ENCODE measurements at places on chromosomes 6 and 20.

DNA sequence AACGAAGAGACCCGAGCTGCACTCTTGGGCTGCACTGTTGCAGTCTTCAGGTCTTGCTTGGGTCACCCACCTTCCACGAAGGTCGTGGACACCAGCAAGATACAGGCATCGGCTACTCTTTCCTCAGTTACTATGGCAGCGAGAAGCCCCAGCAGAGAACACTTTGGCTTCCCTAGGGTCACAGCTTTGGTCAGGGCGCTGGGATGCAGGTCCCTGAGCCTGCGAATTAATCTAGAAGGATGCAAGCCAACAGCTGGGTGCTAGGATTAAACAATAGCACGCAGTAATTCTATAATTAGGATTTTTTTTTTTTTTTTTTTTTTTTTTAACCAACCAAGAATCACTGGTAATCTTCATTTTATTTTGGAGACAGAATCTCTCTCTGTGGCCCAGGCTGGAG lies 2.1 kb downstream of the KHDC3L start:
- no peak for DNase-seq

DNA sequence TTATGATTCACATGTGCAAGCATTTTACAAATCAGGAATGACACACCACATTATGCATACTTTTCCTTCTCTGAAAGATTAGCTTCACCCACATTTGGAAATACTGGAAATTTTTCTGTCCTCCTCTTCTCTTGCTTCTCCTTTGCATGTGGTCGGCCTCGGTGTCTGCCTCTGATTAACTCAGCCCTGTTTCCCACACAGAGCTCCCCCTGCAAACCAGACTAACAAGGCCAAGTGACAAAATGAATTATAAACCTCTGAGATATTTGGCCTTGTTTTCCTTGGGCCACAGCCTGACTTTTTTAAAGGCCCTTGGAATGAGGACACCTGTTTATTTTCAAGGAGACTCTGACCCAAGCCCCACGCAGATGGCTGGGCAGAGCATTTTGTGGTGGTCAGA lies 9.0 kb upstream of the CCN6 start:
- DNase-seq: peak; percentile 67

- DNase-seq: no peak
These were observed 243.3 kb upstream of the GRIK2 start for GRCh38 chr6:101150226-101150625.

- no peak for DNase-seq
These were observed 141.3 kb upstream of the CENPW start for GRCh38 chr6:126198631-126199030.

DNA sequence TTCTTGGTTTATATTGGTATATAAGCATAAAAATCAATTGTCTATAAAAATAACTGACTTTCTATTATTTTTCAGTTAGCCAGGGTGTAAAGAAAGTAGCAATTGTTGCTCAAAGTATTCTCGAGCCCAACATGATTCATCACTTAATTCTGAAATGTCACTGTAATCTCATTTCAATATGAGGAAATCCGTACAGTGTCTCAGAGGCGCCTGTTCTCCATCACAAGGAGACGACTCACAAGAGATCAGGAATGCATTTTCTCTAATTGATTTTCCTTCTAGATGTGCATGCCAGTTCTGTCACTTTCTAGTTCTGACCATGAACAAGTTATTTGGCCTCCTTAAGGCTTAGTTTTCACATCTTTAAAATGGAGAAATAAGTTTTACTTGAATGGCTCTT lies 753.1 kb downstream of the MAFB start:
- peak; percentile 3 for DNase-seq

GRCh38 chr20:43102394-43102793 lies 87.3 kb downstream of the PTPRT start:
- DNase-seq: no peak
